T-helper 22 cell (primary cell): ENCODE measurements at places on chromosomes 16 and 17.

DNA sequence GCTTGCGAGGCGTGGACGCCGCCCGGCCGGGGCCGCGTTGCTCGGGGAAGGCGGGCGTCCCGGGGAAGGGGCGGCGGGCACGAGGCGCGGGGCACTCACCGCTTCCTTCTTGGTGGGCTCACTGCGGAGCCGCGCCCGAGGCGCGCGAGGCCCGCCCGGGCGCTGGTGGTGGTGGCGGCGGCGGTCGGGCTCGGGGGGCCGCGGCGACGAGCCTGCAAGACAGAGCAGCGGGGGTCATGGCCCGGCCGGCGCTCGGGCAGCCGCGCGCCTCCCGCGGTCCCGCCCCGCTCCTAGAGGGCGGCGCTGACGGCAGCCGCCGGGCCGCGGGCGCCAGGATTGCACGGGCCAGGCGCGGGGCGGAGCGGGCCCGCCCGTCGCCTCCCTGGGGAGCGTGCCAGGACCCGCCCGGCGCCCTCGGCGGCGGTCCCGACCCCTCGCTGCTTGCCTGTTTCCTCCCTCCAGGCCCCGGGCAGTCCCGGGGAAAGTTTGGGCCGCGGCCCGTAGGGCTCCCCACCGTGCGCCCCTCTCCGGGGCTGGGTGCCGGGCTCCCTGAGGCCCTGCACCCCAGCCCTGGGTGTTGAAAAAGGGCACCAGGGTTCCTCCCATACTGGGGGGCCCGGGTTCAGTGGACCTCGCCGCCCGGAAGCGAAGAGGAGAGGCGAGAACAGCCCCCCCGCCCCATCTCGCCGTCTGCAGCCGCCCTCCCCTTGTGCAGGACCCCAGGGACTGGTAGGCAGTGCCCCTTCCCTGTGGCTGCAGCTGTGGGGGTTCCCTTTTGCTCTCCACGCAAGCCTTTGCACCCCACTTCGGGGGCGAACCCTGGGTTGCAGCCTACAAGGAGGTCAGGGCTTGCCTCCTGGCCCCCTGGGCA is at the start of gene C16orf74:
Gene C16orf74 (minus strand): TSS at position 270 of the 871 bp plus-strand sequence. CDS start 15,879 bp downstream, outside the sequence.
- DNase-seq = no peak

GRCh38 chr17:37828651-37829124 is 83.8 kb upstream of the HNF1B start:
- DNase-seq = no peak

- DNase-seq = no peak
These were observed 13.2 kb downstream of the SLC6A4 start for GRCh38 chr17:30222251-30222650.

DNA sequence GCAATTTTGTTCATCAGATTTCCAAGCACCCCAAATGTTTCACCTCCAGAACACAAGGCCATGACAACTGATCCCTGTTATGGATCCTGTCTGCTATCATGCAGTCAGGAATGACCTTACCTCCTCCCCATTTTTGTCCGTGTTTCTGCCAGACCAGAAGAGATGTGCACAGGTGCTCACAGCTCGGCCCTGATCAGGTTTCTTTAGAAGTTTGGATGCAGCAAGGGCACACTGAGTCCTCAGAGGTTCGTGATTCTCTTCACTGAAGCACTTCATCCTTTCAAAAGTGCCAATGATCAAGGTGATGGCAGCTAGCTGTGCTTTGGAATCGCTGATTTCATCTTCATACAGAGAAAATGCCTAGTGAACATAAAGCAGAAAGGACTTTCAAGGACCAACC is 26.9 kb downstream of the VPS35 start:
- no peak for DNase-seq

GRCh38 chr17:16379654-16380053 is 1.2 kb upstream of the UBB start:
- DNase-seq = no peak

- DNase-seq = no peak
These were observed 32.3 kb upstream of the PVALEF start for GRCh38 chr17:81132770-81133723.

GRCh38 chr17:49597928-49598655 is 22.4 kb downstream of the NXPH3 start:
- DNase-seq = no peak

DNA sequence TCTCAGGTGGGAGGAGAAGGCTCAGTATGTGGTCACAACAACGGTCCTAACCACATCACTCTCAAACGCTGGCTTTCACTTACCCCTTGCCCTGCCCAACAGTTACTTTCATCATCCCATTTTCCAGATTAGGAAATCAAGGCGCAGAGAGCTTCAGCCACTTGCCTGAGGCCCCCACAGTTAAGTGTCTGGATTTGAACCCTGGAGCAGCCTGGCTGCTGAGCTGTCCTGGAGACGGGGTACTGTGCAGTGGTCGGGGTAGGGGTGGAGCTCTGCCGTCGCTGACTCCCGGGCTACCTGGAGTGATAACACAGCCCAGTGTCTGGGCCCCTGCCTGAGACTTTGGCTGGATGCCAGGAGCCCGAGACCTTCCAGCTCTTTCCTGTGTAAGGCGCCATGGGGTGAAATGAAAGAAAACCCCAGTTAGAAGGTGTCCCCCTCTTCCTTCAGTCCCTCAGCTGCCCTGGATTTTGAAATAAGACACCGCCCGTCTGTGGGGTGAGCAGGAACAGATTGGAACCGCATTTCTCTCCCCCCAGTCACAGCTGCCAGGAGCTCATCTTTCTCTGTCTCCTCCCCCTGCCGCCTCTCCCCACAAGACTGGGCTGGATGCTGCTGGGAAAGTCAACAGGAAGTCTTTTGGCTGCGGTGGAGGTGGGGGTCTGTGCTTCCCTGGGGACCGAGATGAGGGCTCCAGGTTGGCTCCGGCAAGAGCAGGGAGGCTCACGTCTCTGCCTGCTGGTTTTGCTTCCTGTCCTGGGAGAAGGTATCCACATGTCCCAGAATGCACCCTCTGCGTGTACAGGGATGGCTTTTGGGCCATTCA is 280.2 kb downstream of the SEC14L1 start:
- DNase-seq = peak; percentile 56

- DNase-seq = no peak
These were observed 14.5 kb upstream of the MYCBPAP start for GRCh38 chr17:50493744-50494143.

GRCh38 chr17:14513835-14514234 is 213.0 kb downstream of the HS3ST3B1 start:
- DNase-seq = no peak

GRCh38 chr17:81582749-81583148 is 30.6 kb upstream of the FAAP100 start:
- no peak for DNase-seq

GRCh38 chr16:49658531-49658930 is 197.4 kb downstream of the ZNF423 start:
- DNase-seq = no peak

- DNase-seq = no peak
These were observed 11.3 kb downstream of the GINS2 start for GRCh38 chr16:85677383-85677967.

DNA sequence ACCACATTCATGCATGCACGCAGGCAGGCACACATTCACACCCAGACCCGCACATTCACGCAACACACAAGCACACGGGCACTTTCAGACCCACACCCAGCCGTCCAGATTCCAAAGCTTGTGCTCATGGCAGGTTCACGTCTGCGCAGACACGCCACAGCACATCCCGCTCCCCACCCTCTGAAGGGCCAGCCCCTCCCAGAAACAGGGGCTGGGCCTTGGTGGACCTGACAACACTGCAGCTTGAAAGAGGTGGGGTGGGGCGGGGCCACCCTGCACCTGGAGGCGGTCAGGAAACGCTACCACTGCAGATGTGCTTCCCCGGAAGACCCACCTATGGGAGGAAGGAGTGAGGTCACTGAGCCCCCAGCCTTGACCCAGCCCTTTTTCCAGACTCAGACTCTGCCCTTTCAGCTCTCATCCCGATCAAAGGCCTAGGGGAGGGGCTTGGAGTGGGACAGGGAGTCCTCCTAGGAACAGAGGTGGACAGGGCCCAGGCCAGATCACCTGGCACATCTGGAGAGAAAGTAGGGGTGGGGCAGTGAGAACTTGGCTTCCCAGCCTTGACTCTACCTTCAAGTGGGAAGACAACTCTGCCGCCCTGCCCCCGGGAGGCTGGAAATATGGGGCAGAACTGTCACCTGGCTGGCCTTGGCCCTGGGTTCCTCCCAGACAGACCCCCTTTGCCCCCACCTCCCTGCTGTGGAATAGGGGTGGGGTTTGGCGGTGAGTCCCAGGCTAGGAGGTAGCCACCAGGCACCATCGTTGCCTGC is 11.0 kb downstream of the P3H4 start:
- no peak for DNase-seq

DNA sequence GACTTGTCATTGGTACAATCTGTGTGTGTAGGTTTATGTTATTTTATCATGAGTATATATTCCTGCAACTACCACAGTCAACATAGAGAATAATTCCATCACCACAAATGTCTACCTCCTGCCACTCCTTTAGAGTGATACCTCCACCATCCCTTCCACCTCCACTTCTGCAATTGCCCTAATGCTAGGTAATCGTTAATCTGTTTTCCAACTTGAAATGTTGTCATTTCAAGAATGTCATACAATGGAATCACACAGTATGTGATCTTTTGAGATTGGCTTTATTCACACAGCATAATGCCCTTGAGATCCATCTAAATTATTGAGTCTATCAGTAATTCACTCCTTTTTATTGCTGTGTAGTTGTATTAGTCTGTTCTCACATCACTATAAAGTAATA is 414.8 kb upstream of the C16orf82 start:
- no peak for DNase-seq

- no peak for DNase-seq
These were observed 16.4 kb upstream of the ITGAD start for GRCh38 chr16:31376705-31377104.

- no peak for DNase-seq
These were observed 142.2 kb downstream of the AATF start for GRCh38 chr17:37090941-37091340.
